NCI-H526 treated with DMSO at 0.1 percent for 48 hours (cell line): ENCODE measurements at places on chromosomes 5 and 9.

GRCh38 chr5:179355976-179356974, 11.0 kb upstream of the ADAMTS2 start:
- no peak for DNase-seq

GRCh38 chr5:116517488-116517887, 57.1 kb downstream of the SEMA6A start:
- no peak for DNase-seq

GRCh38 chr5:170597109-170597751, 93.4 kb downstream of the KCNIP1 start:
- DNase-seq, result no peak

DNA sequence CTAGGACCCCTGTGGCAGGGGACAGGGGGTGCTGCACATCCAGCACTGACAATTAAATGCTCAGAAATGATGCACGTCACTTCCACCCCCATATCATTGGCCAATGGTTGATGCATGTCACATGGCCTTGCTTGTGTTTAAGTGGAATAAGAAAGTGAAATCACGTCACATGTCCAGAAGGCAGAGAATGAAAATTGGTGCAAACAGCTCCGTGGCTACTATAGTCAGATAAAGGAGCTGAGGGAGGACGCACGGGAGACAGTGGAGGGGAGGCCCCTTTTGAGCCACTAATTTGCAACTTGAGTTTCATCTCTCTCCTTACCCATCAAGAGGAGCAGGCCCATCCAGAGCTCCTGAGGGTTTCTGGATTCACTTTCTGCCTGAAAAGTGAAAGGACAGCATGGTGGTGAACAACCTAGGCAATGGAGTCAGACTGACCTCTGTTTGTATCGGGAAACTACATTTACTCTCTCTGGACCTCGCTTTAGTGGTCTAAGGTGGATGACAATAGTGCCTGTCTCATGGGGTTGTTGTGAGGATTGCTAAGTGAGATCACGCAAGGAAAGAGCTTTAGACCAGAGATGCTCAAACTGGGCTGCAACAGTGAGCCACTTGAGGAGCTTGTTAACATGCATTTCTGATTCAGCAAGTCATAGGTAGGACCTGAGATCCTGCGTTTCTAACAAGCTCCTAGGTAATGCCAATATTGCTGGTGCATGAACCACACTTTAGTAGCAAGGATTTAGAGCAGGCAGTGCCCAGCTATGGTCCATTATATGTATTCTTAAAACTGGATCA, 133.9 kb upstream of the ADRA1B start:
- DNase-seq, result no peak

DNA sequence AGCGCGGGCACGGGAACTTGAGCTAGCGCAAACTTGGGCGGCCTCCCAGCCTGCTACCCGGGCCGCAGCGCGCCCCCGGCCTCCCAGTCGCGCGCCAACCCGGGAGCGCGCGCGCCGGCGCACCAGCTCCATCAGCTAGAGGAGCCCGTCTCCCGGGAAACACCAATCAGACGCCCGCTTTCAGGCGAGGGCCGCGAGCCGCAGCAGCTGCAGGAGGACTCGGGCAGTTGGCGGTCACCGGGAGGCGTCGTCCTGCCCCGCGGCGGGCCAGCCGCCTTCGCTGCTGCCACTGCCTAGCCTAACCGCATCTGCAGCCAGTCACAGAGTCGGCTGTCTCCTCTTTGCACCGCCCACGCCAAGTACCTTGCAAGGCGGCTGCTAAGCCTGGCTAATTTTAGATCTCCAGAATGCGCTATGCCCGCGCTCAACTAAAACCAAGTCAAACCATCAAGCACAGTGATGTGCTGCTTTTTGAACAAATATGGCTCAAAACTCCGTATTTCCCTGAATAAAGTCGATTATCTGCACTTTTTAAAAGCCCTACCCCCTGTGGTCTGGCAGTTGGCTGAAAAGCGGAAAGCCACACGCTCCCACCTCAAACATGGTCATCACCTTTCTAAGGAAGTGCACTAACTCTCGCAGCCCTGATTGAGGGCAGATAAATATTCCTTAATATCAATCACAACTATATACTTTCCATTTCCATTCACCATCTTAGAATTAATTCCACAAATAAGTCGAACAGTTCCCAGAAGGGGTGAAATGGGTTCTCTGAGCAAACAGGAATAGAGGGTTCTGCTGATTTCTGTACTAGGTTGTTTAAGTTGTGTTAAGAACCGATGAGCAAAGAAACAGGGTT, 221.8 kb downstream of the MEF2C start:
- DNase-seq, result peak; percentile 93

- no peak for DNase-seq
Observed at GRCh38 chr5:54344653-54345052, 34.3 kb upstream of the ARL15 start.

DNA sequence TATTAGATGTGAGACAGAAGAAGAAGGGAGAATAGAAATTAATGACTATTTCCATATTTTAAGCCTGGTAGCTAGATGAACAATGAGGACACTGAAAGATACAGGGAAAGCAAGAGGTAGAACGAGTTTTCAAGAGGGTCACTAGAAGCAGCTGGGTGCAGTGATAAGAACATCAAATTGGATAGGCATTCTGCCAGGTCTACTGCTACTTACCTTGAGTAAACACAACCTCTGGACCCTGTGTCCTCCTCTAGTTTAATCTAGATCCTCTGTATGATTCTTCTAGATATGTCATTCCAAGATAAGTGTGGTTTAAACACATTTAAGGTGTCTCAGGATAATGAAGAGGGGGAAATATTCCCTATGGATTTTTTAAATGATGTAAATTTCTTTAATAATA, 31.2 kb downstream of the OTP start:
- DNase-seq, result no peak

DNA sequence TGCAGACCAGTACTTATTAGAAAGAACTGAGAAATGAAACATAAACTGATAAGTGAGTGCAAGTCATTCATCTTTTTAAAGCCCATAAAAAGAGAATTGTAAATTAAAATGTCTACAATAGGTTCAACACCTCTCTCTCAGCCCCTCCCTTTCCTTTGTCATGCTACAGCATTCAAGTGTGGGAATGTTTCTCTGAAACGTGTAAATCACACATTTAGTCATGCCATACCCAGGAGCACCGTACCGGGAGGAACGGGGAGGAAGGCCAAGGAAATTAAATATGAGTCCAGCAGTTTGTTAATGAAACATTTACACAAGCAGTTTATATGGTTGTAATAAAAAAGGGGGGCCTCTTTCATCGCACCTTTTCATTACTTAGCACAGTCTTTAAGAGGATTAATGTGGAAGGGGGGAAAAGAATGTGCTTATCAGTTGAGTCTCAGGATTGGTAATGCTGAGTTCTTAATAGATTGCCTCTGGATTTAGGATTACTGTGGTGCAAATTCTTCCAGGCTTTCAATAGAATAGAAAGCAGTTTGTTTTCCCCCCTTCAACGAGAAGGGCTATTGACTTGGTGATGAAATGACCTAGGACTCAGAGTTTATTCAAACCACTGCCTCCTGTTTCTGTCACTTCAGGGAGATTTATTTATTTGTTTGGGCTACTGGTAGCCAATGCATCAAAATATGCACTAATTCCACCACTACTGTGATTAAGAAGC, 176.0 kb upstream of the ZNF608 start:
- DNase-seq, result no peak

GRCh38 chr9:83296123-83296522, 233.2 kb upstream of the RASEF start:
- no peak for DNase-seq

DNA sequence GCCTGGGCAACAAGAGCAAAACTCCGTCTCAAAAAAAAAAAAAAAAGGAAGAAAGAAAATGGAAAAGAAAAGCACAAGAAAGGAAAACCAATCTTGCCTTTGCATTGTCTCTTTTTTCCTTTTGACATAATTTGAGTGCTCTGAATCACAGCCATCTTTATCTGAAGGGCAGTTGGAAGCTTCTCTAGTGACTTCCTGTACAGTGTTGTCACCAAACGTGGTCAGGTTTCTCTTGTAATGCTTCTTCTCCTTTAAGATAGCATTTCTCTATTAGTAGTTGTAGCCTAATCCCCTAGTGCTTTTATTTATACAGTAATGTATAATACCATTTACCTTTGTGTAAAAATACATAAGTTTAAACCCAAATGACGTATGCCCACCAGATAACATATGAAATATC, 18.1 kb downstream of the PRKACG start:
- no peak for DNase-seq

DNA sequence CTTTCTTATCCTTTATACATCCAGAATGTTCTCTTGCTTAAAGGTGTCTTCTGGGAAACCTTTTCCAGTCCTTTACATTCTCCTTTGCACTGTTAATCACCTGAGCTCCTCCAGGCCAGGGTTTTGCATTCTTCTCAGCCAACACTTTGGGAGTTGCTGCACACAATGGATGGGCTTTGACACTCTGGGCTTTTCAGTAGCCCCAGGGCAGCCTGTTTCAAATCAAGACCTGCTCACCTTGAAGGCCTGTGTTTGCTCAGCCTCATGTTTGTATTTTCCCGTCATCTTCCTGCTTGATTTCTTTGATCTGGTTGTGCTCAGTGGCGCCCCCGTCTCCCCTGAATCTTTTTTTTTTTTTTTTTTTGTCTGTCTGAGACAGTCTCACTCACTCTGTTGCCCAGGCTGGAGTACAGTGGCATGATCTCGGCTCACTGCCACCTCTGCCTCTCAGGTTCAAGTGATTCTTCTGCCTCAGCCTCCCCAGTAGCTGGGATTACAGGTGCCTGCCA, 41.0 kb downstream of the DMRT1 start:
- no peak for DNase-seq

GRCh38 chr5:137847687-137848086, 20.0 kb upstream of the MYOT start:
- no peak for DNase-seq

- no peak for DNase-seq
Observed at GRCh38 chr5:172821340-172821985, 12.6 kb upstream of the ERGIC1 start.

DNA sequence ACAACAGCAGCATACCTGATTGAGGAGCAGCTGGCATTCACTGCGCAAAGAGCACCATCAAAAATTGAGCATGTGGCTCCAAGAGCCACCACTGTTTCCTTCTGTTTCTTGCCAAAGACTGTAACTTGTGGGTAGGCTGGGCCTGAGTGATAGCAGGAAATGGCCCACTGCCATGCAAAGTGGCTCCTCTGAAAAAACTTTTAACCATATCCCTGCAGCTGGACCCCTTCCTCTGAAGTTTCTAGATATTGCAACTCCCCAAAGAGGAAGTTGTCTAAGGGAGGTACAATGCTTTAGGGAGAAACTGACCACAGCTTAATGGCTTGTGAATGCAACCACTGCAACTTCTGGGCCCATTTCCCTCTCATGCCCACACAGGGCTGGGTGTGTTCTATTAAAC, 355.4 kb upstream of the PDE4D start:
- no peak for DNase-seq

DNA sequence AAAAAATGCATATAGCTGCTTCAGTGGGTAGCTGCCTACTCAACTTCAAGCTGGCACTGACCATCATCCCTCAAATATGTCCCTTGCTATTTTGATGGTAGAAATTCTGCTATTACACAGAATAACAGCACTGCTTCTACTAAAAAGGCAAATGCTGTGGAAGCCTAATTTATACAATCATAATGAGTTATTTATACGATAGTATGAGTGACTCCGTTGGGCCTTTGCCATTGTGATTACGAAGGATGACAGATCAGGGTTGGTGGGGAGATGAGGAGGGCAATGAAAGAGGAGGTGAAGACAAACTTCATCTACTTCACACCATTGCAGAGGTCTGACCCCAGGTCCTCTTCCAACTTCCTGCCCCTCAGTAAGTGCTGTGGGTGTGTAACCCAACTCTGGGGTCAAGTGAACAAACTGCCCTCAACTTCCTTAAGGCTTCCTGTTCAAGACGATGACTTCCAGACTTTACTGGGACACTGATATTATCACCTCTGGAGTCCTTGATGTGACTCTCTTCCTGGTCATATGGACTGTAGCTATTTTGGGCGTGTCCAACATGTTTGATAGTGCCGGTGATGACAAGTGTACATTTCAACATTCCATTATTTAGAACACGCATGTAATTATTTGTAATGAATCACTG, 74.1 kb upstream of the RPS23 start:
- DNase-seq, result no peak

GRCh38 chr5:2165203-2165602, 282.5 kb upstream of the IRX4 start:
- DNase-seq, result no peak

GRCh38 chr5:99247346-99247745, 318.5 kb upstream of the CHD1 start:
- no peak for DNase-seq

DNA sequence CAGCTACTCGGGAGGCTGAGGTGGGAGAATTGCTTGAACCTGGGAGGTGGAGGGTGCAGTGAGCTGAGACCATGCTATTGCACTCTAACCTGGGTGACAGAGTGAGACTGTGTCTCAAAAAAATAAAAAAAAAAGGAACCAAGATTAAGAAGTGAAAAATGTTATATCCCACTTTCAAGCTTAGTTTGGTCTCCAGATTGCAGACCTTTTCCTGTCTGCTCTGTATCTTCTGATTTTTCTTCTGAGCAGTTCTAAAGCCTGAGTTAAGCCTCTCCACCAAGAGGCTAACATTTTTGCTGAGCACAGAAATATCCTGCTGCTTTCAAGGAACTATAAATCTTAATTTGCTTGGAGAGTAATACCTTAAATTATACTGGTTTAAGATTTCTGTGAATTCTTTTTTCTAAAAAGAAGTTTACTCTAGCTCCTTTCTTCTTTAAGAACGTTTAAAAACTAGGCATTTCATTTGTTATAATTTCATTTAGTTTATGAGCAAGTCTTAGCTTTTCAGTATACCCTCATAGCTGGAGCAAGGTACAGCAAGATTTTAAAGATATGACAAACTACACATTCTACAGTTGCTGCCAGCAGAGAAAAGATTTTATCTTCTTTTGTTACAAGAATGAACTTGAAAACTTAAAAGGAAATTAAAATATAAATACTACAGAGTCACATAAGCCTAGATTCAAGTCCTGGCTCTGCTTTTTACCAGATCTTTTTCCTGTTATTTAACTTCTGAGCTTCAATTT, 55.0 kb downstream of the GARNL3 start:
- no peak for DNase-seq

DNA sequence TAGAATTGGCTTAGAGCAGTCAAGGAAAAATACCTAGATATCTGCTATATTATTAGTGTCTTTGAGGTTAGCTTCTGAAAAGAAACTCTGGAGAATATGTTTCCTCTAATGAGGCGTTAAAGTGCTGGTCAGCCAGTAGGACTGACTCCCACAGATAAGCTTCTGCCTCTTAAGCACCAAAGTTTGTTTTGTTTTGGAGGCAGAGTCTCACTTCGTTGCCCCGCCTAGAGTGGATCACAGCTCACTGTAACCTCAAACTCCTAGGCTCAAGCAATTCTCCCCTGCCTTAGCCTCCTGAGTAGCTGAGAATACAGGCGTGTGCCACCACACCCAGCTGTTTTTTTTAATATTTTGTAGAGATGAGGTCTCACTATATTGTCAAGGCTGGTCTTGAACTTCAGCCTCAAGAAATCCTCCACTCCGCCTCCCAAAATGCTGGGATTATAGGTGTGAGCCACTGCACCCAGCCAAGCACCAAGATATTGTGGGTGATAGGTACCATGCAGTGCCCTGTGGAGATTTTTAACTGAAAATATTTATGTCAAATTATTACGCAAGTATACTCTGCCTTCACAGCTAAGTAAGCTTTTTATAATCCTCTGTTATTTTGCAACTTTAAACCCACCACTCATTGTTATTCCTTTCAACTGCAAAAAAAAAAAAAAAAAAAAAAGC, 24.7 kb upstream of the TMEM171 start:
- no peak for DNase-seq

- no peak for DNase-seq
Observed at GRCh38 chr5:55986931-55987330, 7.8 kb downstream of the IL6ST start.

GRCh38 chr9:75039009-75039408, 10.9 kb upstream of the CARNMT1 start:
- DNase-seq, result no peak
